ENCODE measurements at places on chromosomes 12 and 14.

- no peak for DNase-seq
Observed at GRCh38 chr12:53960187-53961024, 5.7 kb downstream of the HOXC12 start.

GRCh38 chr14:91636604-91637003 is 95.3 kb downstream of the CATSPERB start:
- no peak for DNase-seq

DNA sequence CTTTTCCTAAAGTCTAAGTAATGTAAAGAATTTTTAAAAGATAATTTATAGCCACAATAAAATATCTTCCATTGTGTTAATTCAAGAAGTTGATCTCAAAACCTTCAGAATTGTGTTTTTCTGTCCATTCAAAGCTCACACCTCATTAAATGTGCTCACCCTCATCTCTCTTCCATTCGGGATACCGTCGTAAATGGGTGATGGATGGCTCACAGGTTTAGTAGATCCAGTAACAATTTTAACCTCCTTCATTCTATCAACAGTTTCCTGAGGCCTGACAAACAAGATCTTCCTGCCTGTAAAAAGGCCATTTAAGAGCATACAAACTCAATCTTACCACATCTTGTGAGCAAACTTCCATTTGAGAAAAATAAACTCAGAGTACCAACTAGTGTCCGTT is 9.4 kb upstream of the FLRT2 start:
- DNase-seq = no peak

GRCh38 chr12:76308866-76309265 is 39.3 kb downstream of the BBS10 start:
- no peak for DNase-seq

GRCh38 chr12:103456006-103456405 is 39.8 kb downstream of the C12orf42 start:
- no peak for DNase-seq

GRCh38 chr14:51922624-51923023 is 62.2 kb downstream of the GNG2 start:
- DNase-seq = no peak

DNA sequence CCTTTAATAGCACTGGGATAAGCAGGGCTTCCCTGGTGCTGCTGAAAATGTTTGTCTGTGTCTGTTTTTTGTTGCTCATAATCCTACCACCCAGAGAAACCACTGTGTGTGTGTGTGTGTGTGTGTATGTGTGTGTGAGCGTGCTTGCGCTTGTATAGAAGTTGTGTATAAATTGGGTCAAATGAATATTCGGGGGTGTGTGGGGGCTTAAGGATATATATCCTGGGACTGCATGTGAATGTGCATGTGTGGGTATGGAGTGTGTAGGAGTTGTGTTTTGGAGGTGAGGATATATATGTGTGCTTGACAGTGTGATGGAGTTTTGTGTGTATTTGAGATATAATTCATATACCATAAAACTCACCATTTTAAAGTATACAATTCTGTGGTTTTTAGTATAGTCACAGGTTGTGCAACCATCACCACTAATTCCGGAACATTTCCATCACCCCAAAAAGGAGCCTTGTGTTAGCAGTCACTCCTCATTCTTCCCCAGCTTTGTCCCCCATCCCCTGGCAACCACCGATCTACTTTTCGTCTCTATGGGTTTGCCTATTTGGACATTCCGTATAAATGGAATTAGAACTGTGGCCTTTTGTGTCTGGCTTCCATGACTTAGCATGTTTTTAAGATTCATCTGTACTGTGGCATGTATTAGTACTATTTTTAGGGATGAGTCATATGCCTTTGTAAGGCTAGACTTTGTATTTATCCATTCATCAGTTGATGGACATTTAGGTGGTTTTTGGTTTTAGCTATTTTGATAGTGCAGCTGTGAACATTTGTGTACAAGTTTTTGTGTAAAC is 25.6 kb downstream of the TCTN1 start:
- no peak for DNase-seq

DNA sequence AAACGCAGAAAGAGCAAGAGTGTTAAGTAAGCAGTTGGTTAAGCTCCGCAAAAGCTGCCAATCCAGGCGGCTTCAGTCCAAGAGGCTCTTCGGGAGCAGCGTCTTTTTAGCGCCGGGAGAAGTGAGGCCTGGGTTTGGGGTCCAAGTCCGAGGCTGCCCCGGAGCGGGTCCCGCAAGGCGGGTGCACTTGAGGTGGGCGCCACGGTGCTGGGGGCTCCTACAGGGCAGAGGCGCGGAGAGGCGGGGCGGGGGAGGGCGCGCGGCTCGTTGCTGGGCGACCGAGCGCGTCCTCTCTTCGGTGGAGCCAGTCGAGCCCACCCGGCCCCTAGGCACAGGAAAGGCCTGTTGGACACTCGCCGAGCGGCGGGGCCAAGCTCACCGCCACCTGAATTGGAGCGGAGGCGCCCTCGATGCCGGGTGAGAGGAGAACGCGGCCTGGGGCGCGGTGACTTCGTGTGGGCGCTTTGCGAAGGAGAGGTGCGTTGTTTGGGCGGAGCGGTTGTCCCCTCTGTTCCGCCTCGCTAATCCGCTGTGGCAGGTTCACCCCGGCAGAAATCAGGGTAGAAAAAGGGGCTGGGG is 15.6 kb downstream of the TTC6 start:
- DNase-seq = no peak

- DNase-seq = peak; percentile 79
Observed at GRCh38 chr12:6869049-6870021, 2.0 kb downstream of the TPI1 start.

DNA sequence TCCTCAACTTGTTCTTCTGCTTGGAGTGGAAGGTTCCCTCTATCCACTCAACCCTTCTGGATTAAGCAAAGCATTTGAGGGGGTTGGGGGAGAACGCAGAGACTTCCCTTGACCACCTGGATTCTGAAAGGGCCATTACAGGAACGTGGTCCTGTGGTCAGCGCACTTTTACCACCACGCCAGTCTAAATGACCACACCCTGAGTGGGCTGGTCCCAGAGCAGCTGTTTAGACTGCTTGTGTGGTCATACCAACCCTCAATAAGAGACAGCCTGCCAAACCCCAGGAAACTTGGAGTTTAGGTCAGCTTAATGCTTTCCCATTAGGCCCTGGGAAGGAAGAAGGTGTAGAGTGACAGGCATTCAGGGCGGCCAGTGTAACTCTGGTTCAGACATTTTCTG is 165.5 kb upstream of the ATP2B1 start:
- no peak for DNase-seq

All from D721Med (cell line).